Aorta (tissue), 5 donors: ENCODE measurements at places on chromosomes 12 and 14. TPM values are rescaled to one million over a fixed set of nuclear protein-coding genes. Genes with fewer than 3 reads are reported as not detected.

GRCh38 chr14:99687284-99688209 lies 3.4 kb downstream of the CYP46A1 start:
- peak; percentile 35 for DNase-seq

- DNase-seq, result no peak
These were observed 90.1 kb downstream of the HELB start for GRCh38 chr12:66392266-66392915.

DNA sequence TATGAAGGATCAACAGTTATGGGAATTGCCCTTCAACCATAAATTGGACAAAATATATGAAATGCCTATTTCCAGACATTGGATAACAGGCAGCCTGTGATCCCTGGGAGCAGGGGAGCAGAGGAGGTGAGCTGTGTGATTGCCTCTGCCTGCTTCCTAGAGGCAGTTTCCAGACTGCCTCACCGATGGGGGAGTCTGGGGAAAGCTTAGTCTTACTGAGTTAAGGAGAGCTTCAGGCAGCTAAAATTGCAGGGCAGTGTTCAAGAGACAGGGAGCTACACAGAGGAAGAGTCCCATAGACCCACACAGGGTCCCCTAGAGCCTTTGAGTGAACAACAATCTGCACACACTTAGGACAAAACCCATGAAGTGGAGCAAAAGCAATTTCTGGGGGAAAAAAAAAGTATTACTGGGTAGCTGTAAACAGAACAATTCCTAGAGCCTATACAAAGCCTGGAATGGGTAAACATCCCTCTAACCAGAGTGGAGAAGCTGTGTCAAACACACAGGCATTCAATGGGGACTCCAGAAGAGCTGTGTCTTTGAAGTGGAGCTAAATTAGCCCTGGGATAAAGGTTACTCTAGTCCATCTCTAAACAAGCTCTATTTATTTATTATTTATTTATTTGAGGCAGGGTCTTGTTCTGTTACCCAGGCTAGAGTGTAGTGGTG lies 48.3 kb upstream of the ACTN1 start:
- no peak for DNase-seq

DNA sequence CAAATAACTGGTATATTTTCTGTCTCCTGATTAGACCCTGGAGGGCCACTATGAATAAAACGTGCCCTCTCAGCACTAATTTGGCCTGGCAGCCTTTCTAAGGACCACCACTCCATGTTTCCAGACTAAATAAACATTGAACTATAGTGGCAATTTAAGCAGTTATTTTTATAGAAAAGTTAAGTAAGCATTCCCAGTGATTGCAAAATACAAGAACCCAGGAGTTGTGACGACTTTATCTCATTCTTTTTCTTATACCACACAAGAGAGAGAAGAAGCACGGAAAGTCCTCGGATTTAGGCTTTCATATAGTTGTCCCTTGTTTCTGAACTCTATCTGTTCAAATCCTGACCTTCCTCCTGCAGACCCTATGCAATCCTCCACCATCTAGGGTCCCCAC lies 23.1 kb upstream of the STRAP start:
- no peak for DNase-seq

PIP4P1 gene
- 27.6 TPM for total RNA-seq

KLRG1 gene
- 4.1 TPM for total RNA-seq
